ENCODE measurements at places on chromosomes 12 and 14. TPM values are rescaled to one million over a fixed set of nuclear protein-coding genes. Genes with fewer than 3 reads are reported as not detected.

DNA sequence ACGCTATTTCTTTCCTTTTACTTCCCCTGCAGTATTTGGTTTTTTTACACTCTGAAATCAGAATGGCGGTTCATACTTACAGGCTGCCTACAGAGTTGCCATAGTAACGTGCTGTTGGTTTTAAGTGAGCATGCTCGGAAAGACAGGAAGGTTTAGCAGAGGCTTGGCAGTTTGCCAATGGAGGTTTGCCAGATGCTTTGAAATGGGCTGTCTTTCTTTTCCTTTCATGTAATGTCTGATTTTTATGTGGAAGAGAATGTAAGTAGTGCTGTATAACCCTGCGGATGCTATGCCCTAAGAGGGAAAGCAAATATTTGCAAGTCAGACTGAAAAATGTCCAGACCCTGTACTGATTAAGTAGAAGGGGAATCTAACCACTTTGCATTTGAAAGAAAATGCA is 32.8 kb downstream of the ARID4A start:
- peak overlapping the region; percentile 57 for H3K4me3 ChIP-seq
- peak overlapping the region; percentile 26 for H3K27ac ChIP-seq
- H3K4me1 ChIP-seq: peaks cover 11% of the 10 kb centered on the region
- peaks cover 13% of the 10 kb centered on the region for H3K36me3 ChIP-seq

DNA sequence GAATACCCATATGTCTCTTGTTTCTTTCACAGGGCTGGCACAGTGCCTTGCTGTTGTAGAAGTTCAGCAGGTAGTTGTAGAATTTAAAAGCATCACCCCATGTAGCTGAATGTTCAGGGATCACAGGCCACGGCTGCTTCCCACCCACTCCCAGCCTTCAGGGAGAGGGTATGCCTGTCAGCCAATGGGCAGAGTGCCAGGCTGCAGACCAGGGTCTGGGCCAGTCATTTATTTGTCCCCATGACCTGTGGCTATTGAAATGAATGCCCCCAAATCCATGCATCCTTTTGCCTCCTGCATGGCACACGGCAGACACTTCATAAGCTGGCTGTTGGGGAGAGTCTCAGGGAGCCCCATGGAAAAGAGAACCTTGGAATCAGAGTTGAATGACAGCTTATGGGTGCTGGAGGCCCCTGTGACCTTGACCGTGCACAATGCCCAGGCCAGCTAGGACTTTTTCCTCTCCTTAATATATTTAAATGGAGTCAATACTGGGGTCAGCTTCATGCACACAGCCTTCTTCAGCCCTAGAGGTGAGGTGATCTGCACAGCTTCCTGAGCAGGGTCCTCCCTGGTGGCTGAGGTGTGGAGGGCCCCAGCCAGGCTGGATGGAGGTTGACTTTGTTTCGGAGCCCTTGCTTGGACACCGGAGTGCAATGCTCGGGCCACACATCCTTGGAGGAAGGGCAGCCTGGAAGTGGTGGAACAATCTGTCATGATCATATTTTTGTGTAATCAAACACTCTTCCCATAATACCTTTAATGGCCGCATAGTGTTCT is 45.3 kb downstream of the PRMT8 start:
- H3K4me3 ChIP-seq: no peak overlapping the region
- no peak overlapping the region for H3K27ac ChIP-seq
- no peaks in the 10 kb centered on the region for H3K27me3 ChIP-seq
- no peaks in the 10 kb centered on the region for H3K4me1 ChIP-seq

GRCh38 chr14:88904206-88904647 is 79.8 kb downstream of the TTC8 start:
- H3K27me3 ChIP-seq: no peaks in the 10 kb centered on the region
- DNase-seq: no peak
- H3K27ac ChIP-seq: no peak overlapping the region
- H3K36me3 ChIP-seq: no peaks in the 10 kb centered on the region
- no peaks in the 10 kb centered on the region for H3K4me1 ChIP-seq
- H3K4me3 ChIP-seq: no peak overlapping the region

The GPD1 gene
- total RNA-seq: 4.2 TPM

DNA sequence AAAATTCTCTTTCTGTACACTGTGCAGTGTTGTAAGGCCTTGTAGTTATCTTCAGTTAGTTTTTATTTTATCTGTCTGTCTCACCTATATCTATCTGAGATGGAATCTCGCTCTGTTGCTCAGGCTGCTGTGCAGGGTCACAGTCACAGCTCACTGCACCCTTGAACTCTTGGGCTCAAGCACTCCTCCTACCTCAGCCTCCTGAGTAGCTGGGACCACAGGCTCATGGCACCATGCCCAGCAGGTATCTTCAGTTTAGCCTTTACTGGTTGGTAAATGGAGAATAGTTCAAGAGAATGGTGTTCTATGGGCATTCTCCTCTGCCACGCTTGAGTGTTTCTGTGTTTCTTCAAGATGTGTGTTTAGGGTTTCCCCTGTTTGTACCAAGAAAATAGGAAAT is 13.6 kb downstream of the TULP3 start:
- peaks cover 10% of the 10 kb centered on the region for H3K4me1 ChIP-seq
- H3K27me3 ChIP-seq: no peaks in the 10 kb centered on the region
- no peak overlapping the region for H3K4me3 ChIP-seq
- DNase-seq: no peak

GRCh38 chr12:121637231-121637914 is 11.0 kb downstream of the ORAI1 start:
- no peaks in the 10 kb centered on the region for H3K27me3 ChIP-seq
- no peaks in the 10 kb centered on the region for H3K4me1 ChIP-seq
- no peaks in the 10 kb centered on the region for H3K36me3 ChIP-seq
- no peak overlapping the region for H3K27ac ChIP-seq

DNA sequence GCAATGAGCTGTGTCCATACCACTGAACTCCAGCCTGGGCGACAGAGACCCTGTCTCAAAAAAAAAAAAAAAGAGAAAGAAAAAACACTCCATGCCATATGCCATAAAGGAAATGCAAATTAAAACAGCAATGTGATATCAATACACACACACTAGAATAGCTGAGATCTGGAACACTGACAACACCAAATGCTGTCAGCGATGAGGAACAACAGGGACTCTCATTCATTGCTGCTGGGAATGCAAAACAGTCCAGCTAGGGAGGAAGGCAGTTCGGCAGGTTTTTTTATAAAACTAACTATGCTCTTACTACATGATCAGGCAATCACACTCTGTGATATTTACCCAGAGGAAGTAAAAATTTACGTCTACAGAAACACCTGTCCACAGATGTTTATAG is 3.4 kb upstream of the ABCB9 start:
- no peak overlapping the region for H3K27ac ChIP-seq
- H3K4me1 ChIP-seq: peaks cover 22% of the 10 kb centered on the region
- no peaks in the 10 kb centered on the region for H3K36me3 ChIP-seq

DNA sequence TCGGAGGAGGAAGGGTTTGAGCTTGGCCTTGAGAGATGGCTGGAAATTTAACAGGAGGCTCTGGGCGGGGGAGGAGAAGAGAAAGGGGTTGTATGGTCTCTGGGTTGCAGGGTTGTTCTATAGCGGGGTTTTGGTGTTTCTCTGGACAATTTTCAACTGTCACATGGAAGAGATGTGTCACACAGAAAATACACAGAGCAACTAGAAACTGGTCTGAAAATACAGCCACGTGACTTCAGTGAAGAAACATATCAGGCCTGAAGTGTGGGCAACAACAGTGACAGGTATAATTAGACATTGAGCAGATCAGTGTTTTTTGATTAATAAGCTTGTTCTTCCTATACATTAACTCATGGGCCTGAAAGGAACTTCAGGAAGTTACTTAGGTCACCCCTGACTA is 205.3 kb upstream of the HMGA2 start:
- no peaks in the 10 kb centered on the region for H3K4me1 ChIP-seq
- DNase-seq: no peak
- no peaks in the 10 kb centered on the region for H3K27me3 ChIP-seq
- H3K36me3 ChIP-seq: no peaks in the 10 kb centered on the region
- no peak overlapping the region for H3K27ac ChIP-seq

GRCh38 chr12:111645433-111645832 is 40.3 kb downstream of the BRAP start:
- H3K27me3 ChIP-seq: no peaks in the 10 kb centered on the region
- H3K4me1 ChIP-seq: peaks cover 15% of the 10 kb centered on the region
- H3K36me3 ChIP-seq: peaks cover 29% of the 10 kb centered on the region

- H3K27ac ChIP-seq: no peak overlapping the region
- H3K4me1 ChIP-seq: peaks cover 4% of the 10 kb centered on the region
- DNase-seq: no peak
Observed at GRCh38 chr12:114608509-114608908, 75.5 kb downstream of the TBX3 start.

DNA sequence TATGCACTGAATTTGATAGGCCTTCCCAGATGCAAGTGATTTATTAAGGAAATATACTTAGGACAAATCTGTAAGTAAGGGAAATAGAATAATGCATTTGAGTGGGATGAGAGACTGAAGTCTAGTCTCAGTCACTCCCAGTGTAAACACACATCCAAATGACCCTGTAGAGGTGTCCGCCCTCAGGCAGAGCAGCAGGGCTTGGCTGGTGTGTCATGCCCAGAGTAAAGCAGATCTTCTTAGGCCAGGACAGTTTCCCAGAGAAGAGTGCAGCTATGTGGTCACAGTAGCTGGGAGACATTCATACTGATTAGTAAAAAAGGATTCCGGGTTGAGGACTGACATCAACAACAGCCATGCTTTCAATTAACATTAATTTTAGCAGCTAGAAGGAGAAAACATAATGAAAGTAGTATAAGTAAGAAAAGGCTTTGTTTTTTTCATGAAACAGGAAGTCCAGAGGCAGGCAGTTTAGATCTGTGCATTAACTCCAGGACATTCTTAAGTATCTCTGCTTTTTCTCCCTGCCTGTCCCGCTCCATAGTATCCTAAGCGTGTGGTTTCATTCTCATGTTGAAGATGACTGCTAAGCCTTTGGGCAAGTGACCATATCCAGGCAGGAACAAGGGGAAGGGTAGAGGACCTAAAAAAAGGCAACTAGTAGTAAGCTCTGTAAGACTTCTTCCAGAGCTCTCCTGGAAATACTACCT is 35.7 kb downstream of the CNTN1 start:
- DNase-seq: no peak
- no peaks in the 10 kb centered on the region for H3K27me3 ChIP-seq
- H3K4me1 ChIP-seq: no peaks in the 10 kb centered on the region

DNA sequence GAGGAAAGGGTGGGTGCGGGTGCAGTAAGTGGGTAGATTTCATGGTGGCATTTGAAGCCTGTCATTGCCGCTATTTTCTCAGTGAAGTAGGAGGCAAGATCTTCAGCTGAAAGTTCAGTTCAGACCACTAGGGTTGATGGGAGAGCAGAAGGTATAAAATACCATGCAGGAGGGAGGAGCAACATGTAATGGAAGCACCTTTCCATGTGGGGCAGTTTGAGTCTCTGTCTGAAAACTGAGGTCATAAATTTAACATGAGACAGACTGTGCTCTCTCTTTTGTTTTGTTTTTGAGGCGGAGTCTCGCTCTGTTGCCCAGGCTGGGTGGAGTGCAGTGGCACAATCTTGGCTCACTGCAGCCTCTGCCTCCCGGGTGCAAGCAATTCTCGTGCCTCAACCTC is 22.7 kb downstream of the LRRC74A start:
- no peaks in the 10 kb centered on the region for H3K27me3 ChIP-seq
- H3K4me3 ChIP-seq: no peak overlapping the region
- no peaks in the 10 kb centered on the region for H3K36me3 ChIP-seq
- no peak overlapping the region for H3K27ac ChIP-seq

The ZDHHC22 gene
- not detected for total RNA-seq

DNA sequence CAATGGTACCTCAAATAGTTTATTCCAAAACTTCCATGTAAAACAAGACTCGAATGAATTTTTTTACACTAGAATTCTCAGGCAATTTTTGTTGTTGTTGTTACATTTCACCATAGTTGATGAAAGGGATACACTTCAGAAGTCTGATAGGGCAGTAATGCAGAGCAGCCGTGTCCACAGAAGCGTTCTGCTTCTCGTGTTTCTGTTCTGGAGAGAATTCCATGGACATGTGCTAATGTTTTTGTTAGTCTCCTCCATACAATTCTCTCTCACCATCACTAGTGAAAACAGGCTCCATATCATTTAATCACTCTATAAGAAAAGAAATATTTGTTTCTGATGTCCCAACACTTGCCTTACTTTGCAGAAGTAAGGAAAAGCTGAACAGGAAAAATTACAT is 606.1 kb downstream of the SLC16A7 start:
- DNase-seq: no peak
- H3K4me3 ChIP-seq: no peak overlapping the region
- no peaks in the 10 kb centered on the region for H3K36me3 ChIP-seq
- no peak overlapping the region for H3K27ac ChIP-seq
- no peaks in the 10 kb centered on the region for H3K4me1 ChIP-seq
- no peaks in the 10 kb centered on the region for H3K27me3 ChIP-seq

GRCh38 chr14:93712079-93712837 is 76.0 kb downstream of the PRIMA1 start:
- no peaks in the 10 kb centered on the region for H3K27me3 ChIP-seq
- no peak for DNase-seq

DNA sequence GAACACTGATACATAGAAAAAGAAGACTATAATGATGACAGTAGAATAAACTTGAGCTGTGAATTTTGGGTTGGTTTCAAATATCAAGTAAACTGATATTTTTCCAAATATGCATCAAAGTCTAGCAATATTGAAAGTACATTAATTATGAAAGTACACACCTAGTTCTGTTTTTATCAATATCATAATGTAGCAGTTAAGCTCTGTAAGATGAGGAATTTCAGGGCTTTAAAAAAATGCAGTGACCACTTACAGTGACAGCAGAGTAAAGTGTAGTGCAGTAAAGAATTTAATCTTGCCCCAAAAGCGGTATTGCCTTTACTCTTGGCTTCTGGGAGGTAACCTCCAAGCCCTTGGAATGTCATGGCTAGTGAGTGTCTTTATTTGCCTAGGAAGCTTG is 102.9 kb upstream of the ABCD2 start:
- no peaks in the 10 kb centered on the region for H3K27me3 ChIP-seq
- H3K4me1 ChIP-seq: no peaks in the 10 kb centered on the region
- no peak overlapping the region for H3K4me3 ChIP-seq
- no peak overlapping the region for H3K27ac ChIP-seq

GRCh38 chr14:38248321-38249028 is 7.4 kb downstream of the CLEC14A start:
- H3K27me3 ChIP-seq: no peaks in the 10 kb centered on the region
- no peaks in the 10 kb centered on the region for H3K36me3 ChIP-seq
- H3K4me3 ChIP-seq: no peak overlapping the region

DNA sequence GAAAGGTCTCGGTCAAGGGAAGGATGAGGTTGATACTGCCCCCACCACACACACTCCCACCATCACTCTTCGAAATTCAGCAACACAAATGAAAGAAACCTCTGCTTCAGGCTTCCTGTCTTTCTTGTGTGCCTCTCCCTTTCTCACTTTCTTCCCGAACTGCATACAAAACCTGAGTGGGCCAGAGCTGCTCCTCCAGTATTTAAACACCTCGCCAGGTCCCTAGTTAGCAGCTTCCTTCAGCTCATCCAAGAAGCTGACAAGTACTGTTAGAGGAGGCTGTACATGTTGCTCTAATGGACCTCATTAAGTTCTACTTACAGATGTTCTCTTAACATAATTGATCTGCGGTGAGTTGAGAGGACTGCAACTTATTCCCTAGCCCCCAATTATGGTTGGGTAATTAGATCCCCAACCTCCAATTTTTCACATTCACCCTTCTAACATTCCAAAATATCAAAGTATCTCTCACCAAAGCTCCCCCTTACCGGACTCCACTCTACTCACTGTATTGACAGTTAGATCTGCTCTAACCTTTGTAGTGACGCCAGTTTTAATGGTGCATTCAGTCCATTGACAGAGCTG is 4.1 kb upstream of the LMO3 start:
- DNase-seq: no peak
- H3K4me1 ChIP-seq: peaks cover 36% of the 10 kb centered on the region
- H3K27me3 ChIP-seq: no peaks in the 10 kb centered on the region
- peak overlapping the region; percentile 79 for H3K4me3 ChIP-seq
- peak overlapping the region; percentile 85 for H3K27ac ChIP-seq

- no peaks in the 10 kb centered on the region for H3K27me3 ChIP-seq
- H3K4me1 ChIP-seq: peaks cover 32% of the 10 kb centered on the region
- H3K4me3 ChIP-seq: peak overlapping the region; percentile 81
- H3K27ac ChIP-seq: peak overlapping the region; percentile 100
- peaks cover 6% of the 10 kb centered on the region for H3K36me3 ChIP-seq
Observed at GRCh38 chr14:105480199-105480746, 5.7 kb downstream of the CRIP2 start.
